Memory B cell (primary cell): ENCODE measurements at places on chromosomes 7 and 10.
A peak's percentile ranks its signal among the peaks of the same experiment; 100 is the strongest.

DNA sequence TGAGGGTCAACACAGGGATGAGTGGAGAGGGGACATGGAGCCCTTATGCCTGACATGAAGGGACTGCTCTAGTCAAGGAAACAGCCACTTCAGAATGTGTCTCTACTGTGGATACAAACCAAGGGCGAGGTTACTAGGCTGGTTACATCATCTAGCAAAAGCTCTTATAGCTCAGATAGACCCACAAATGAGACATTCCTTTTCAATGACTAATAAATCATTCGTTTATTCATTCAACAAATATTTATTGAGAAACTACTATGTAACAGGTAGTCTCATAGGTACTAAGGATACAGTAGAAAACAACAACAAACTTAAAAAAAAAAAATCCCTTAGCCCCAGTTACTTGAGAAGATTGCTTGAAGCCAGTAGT is 219.5 kb downstream of the KIAA1217 start:
- no peaks in the 10 kb centered on the region for H3K36me3 ChIP-seq
- H3K4me3 ChIP-seq, result no peak overlapping the region

DNA sequence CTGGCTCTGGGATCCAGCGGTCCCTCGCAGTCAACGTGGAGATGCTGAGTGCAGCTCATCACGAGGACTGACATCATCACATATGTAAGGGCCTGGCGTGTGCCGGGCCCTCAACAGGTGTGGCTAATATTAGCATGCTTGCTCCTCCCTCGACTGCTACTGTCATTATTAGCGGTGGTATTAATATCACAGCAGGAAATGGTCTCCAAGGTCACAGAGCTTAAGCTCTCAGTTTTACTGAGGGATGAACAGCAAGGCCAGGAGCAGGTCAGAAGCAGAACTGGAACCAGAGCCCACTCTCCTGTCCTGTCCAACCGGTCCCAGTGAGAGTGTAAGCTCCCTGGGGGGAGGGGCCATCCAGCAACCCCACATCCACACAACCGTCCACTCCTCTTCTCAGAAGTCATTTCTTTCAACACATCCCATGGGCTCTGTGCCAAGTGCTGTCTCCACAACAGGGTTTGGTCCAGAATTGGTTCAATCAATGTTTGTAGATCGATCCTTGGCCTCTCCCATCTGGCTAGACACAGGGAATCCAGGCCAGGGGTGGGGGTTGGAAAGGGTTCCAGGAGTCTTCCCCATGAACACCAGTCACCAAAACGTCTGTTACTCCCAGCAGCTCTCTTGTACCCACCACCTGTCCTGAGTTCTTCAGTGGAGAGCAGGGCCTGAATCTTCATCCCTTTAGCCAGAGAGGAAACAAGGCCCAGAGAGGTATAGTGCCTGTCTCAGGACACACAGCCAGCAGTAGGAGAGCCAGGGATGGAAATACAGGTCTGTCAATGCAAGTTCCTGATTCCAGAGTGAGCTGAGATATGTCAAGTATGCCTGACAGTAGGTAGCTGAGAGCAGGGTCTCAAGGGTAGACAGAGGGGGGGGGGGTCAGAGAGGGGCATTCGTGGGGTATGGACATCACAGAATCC is 45.3 kb upstream of the ZMIZ1 start:
- peak overlapping the region; percentile 71 for H3K4me3 ChIP-seq
- DNase-seq, result no peak
- H3K27me3 ChIP-seq, result peaks cover 18% of the 10 kb centered on the region
- peaks cover 21% of the 10 kb centered on the region for H3K4me1 ChIP-seq
- H3K27ac ChIP-seq, result no peak overlapping the region

DNA sequence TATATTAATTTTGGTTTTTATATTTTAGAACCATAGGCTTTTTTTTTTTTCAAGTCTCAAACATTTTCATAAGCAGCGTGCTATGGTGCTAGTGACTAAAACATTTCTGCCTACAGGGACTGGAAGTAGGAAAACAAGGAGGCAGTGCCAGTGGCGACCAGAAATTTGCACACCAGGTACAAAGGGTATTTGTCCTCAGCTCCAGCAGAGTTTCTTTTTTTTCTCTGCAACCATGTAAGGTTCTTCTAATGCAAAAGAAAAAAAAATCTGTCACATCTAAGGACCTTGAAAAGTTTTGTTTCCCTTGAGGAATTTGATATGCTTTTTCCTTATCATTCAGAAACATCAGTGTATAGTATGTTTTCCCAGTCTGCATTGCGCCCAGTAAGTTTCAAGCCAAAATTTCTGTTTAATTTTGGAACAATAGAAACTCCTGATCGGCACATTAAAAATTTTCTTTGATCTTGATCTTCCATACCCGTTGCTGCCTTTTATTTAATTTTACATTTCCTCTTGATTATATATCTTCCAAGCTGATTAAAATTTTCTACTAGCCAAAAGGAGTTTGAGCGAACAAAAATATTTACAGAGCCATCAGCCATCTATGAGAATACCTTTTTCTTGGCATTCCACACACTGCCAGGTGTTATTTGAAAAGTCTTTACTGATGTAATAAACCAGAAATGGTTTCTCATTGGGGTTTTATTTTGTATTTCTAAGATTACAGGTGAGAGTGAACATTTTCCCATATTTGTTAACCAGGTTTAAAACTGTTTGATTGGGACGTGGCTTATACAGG is 956 bp upstream of the KLHDC10 start:
- H3K27ac ChIP-seq, result peak overlapping the region; percentile 83
- peaks cover 9% of the 10 kb centered on the region for H3K36me3 ChIP-seq
- H3K4me3 ChIP-seq, result peak overlapping the region; percentile 91
- H3K27me3 ChIP-seq, result no peaks in the 10 kb centered on the region

DNA sequence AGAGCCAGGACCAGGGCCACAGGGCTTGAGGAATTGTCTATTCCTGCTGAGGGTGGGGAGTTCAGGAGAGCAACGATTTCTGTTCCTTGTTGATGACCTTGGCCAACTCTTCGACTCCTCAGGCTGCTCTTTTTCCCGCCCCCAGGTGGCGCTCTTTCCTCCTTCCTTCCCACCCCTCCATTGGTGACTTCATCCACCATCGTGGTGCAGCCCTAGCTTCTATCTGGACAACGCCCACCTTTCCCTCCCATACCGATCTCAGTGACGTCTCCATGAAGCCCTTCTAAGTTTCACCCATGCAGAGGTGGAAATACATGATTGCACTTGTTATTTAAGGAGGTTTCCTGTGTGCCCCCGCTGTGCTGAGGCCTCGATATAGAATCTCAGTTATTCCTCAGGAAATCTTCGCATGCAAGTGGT is 22.1 kb upstream of the CARD11 start:
- H3K4me3 ChIP-seq, result peak overlapping the region; percentile 35
- no peaks in the 10 kb centered on the region for H3K27me3 ChIP-seq
- peak; percentile 47 for DNase-seq
- peak overlapping the region; percentile 58 for H3K27ac ChIP-seq

DNA sequence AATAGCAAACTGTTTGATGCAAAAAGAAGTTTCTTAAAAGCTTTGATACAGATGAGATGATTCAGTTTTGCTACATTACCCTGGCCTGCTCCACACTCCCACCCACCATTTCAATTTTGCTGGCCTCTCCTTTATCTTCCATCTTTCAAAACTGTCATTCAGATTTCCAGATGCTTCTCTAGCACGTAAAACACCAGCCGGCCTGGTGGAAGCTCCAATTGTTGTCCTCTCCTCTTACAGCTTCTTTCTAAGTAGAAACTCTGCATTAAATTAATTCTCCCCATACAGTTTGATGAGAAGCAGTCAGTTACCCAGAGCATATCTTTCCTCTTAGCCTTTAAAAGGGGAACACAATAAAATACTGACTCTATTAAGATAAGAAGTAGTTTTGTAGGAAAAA is 34.3 kb upstream of the ELMO1 start:
- no peak for DNase-seq
- H3K27ac ChIP-seq, result no peak overlapping the region
- no peak overlapping the region for H3K4me3 ChIP-seq
- H3K4me1 ChIP-seq, result no peaks in the 10 kb centered on the region

DNA sequence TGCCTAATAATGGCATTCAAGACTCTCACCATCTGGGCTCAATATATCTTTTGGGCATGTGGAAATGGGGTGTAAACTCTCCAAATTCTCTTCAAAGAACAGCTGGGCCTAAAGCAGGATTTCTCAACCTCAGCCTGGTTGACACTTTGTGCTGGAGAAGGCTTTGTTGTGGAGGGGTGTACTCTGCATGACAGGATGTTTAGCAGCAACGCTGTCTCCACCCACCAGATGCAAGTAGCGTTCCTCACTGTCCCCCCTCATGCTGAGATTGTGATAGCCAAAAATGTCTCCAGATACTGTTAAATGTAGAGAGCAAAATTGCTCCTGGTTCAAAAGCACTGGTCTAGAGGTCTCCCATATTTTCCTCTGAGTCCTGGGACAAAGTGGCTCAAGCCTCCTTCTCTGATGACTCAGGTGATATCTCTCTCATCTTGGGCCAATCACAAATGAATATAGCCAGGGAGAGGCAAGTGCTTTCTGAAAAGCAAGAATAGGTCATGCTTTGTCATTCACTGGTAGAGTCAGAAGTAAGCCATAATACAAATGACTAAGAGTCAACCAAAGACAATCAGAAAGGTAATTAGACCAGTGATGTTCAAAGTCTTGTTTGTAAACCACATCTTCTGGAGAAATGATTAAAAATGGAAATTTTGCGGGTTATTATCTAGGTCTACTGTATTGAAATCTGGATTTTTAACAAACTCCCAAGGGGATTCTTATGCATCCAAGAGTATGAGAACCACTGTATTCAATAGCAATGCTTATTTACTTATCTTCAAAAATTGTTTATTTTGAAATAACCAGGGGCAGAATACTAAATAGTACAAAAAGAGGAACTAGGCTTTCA is 330.8 kb downstream of the PTEN start:
- DNase-seq, result no peak
- H3K4me3 ChIP-seq, result no peak overlapping the region
- H3K27ac ChIP-seq, result no peak overlapping the region
- no peaks in the 10 kb centered on the region for H3K27me3 ChIP-seq
- H3K4me1 ChIP-seq, result peaks cover 22% of the 10 kb centered on the region

DNA sequence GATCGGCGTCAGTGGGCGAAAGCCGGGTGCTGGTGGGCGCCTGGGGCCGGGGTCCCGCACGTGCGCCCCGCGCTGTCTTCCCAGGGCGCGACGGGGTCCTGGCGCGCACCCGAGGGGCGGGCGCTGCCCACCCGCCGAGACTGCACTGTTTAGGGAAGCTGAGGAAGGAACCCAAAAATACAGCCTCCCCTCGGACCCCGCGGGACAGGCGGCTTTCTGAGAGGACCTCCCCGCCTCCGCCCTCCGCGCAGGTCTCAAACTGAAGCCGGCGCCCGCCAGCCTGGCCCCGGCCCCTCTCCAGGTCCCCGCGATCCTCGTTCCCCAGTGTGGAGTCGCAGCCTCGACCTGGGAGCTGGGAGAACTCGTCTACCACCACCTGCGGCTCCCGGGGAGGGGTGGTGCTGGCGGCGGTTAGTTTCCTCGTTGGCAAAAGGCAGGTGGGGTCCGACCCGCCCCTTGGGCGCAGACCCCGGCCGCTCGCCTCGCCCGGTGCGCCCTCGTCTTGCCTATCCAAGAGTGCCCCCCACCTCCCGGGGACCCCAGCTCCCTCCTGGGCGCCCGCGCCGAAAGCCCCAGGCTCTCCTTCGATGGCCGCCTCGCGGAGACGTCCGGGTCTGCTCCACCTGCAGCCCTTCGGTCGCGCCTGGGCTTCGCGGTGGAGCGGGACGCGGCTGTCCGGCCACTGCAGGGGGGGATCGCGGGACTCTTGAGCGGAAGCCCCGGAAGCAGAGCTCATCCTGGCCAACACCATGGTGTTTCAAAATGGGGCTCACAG is 1.1 kb downstream of the EGFR start:
- no peaks in the 10 kb centered on the region for H3K36me3 ChIP-seq
- DNase-seq, result no peak
- no peak overlapping the region for H3K4me3 ChIP-seq
- peaks cover 25% of the 10 kb centered on the region for H3K27me3 ChIP-seq
- H3K27ac ChIP-seq, result no peak overlapping the region
